ENCODE measurements at places on chromosomes 1 and 21. TPM values are rescaled to one million over a fixed set of nuclear protein-coding genes. Genes with fewer than 3 reads are reported as not detected.

The TNFRSF8 gene
- total RNA-seq, result 2.0 TPM

The RNU1-1 gene
- not detected for total RNA-seq

- DNase-seq, result no peak
Observed at GRCh38 chr1:228356897-228357680, 49.5 kb downstream of the TRIM11 start.

- DNase-seq, result no peak
Observed at GRCh38 chr1:12552951-12553921, 64.8 kb downstream of the DHRS3 start.

- DNase-seq, result no peak
Observed at GRCh38 chr1:234603221-234604204, 6.5 kb downstream of the IRF2BP2 start.

GRCh38 chr1:1021010-1021919 lies 1.3 kb downstream of the AGRN start:
- DNase-seq, result no peak
